Pancreas (tissue), 10 donors: ENCODE measurements at places on chromosomes 5 and 9. TPM values are rescaled to one million over a fixed set of nuclear protein-coding genes. Genes with fewer than 3 reads are reported as not detected.
A peak's percentile ranks its signal among the peaks of the same experiment; 100 is the strongest.

GRCh38 chr9:36935332-36935731 lies 98.7 kb downstream of the PAX5 start:
- H3K4me3 ChIP-seq = no peak overlapping the region
- H3K27ac ChIP-seq = no peak overlapping the region
- H3K4me1 ChIP-seq = no peaks in the 10 kb centered on the region

DNA sequence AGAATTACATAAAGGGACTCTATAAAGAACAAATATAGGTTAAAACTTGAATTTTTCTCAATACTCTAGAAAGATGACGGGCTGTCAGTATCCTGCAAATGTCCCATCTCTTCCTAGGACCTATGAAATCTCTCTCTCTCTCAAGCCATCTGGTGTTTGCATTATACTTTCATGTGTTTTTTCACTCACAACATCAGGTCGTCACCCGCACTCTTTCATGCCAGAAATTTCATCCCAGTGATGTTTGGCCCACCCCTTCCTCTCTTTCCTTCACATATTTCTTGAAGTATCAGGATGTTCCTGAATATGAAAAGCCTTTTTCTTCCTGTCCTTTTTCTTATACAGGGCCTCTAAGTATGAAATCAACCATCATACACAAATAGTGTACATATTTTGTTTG lies 63.3 kb upstream of the GAS1 start:
- no peaks in the 10 kb centered on the region for H3K4me1 ChIP-seq
- no peak for DNase-seq
- H3K27me3 ChIP-seq = no peaks in the 10 kb centered on the region
- H3K27ac ChIP-seq = no peak overlapping the region

The PCDHGC4 gene
- total RNA-seq = 0.72 TPM

DNA sequence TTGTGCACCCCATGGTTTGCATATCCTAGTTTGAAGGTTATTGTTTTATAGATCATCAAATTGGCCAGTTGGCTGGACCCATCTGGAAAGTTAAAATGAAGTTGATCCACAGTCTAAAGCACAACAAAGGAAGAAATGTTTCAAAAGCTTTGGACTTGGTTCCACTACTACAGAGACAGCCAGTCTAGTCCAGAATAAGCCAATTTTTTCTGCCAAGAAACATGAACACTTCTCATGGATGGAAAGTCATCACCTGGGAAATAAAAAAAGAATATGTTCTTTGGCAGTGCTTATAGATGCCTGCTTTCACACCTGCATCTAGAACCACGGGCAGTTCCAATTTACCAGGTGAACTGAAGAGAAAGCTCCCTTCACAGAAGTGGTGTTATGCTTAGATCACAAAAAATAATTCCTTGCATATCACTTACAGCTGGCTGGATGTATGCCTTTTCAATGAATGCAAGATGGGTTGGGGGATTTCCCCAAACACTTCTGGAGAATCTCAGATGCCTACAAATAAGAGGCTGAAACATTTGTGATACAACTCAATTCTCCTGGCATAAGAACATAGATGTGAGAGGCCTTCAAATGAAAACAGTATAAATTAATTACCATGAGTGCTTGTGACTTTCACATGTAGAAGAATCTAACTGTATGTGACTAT lies 26.9 kb downstream of the C9 start:
- H3K4me1 ChIP-seq = no peaks in the 10 kb centered on the region
- H3K4me3 ChIP-seq = no peak overlapping the region
- no peaks in the 10 kb centered on the region for H3K36me3 ChIP-seq
- H3K27ac ChIP-seq = no peak overlapping the region
- no peak for DNase-seq
- no peaks in the 10 kb centered on the region for H3K27me3 ChIP-seq

GRCh38 chr5:8013948-8014710 lies 145.2 kb downstream of the MTRR start:
- no peaks in the 10 kb centered on the region for H3K36me3 ChIP-seq
- H3K27ac ChIP-seq = no peak overlapping the region

- no peaks in the 10 kb centered on the region for H3K27me3 ChIP-seq
- no peak for DNase-seq
- no peak overlapping the region for H3K4me3 ChIP-seq
- H3K4me1 ChIP-seq = no peaks in the 10 kb centered on the region
Measured at GRCh38 chr5:95843733-95844223, 21.3 kb upstream of the GLRX start.

DNA sequence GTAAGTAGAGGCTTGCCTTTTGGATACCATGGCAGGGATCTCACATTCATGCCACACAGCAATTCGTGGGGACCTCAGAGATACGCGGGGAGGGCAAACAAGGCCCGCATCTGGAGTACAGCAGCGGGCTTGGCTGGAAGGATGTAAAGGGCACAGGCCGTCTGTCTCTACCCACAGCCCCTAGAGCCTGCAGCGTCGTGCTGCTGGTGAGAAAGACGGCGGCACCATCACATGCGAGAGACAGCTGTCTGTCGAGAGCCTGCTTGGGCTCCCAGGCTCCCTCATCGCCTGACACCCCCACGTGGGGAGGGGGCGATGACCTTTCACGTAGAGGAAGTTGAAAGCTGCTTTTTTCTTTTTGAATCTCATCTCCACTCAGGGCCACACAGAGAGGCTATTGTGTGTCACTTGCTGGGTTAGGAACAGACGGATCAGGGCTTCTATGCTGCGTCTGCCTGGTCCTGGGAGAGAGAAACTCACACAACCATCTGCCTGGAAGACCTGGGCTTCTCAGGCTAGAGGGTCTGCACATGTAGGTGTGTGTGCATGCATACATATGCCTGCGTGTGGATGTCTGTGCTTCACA lies 134.6 kb upstream of the PPP1R26 start:
- H3K27ac ChIP-seq = no peak overlapping the region
- H3K4me3 ChIP-seq = no peak overlapping the region
- H3K27me3 ChIP-seq = no peaks in the 10 kb centered on the region
- no peak for DNase-seq
- no peaks in the 10 kb centered on the region for H3K4me1 ChIP-seq
- H3K36me3 ChIP-seq = no peaks in the 10 kb centered on the region

GRCh38 chr5:179577286-179577960 lies 27.1 kb downstream of the RUFY1 start:
- H3K36me3 ChIP-seq = no peaks in the 10 kb centered on the region
- no peak overlapping the region for H3K4me3 ChIP-seq
- DNase-seq = peak; percentile 49

- H3K27me3 ChIP-seq = no peaks in the 10 kb centered on the region
- H3K4me3 ChIP-seq = no peak overlapping the region
- peak overlapping the region; percentile 17 for H3K27ac ChIP-seq
- H3K4me1 ChIP-seq = no peaks in the 10 kb centered on the region
- DNase-seq = no peak
- no peaks in the 10 kb centered on the region for H3K36me3 ChIP-seq
Measured at GRCh38 chr5:149632311-149633251, 51.3 kb downstream of the ARHGEF37 start.

The FIBCD1 gene
- not detected for total RNA-seq

The CMBL gene
- 11.8 TPM for total RNA-seq

The PHYHD1 gene
- 48.7 TPM for total RNA-seq

GRCh38 chr9:21392270-21392669 lies 7.1 kb upstream of the IFNA2 start:
- H3K36me3 ChIP-seq = no peaks in the 10 kb centered on the region
- H3K4me3 ChIP-seq = no peak overlapping the region
- no peaks in the 10 kb centered on the region for H3K4me1 ChIP-seq
- no peak overlapping the region for H3K27ac ChIP-seq
- no peaks in the 10 kb centered on the region for H3K27me3 ChIP-seq
- no peak for DNase-seq

The LTC4S gene
- 1.1 TPM for total RNA-seq

GRCh38 chr5:90598293-90598692 lies 39.7 kb downstream of the ADGRV1 start:
- no peak overlapping the region for H3K27ac ChIP-seq
- no peak overlapping the region for H3K4me3 ChIP-seq
- H3K36me3 ChIP-seq = no peaks in the 10 kb centered on the region
- no peaks in the 10 kb centered on the region for H3K4me1 ChIP-seq
- no peaks in the 10 kb centered on the region for H3K27me3 ChIP-seq

- H3K27me3 ChIP-seq = no peaks in the 10 kb centered on the region
- no peak overlapping the region for H3K4me3 ChIP-seq
- DNase-seq = no peak
- H3K27ac ChIP-seq = no peak overlapping the region
Measured at GRCh38 chr5:32343058-32343672, 30.4 kb upstream of the MTMR12 start.

DNA sequence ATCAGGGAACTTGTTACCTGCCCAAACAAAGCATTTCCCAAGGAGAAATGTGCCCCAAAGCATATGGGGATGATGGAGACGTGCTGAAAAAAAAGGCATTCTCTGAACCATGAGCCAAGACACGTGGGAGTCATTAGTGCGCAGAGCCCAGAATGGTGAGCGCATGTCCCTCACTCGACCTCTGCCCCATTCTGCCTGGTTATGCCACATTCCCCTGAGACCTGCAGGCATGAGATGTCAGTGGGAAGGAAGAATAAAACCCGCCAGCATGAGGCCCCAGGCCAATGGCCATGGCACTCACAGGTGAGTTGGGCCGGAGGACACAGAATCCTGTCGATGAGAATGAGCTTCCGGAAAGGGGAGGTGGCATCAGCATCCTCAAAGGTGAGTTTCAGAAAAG lies 228.9 kb downstream of the CDK5RAP2 start:
- no peaks in the 10 kb centered on the region for H3K27me3 ChIP-seq
- no peak for DNase-seq
- no peak overlapping the region for H3K27ac ChIP-seq
- no peaks in the 10 kb centered on the region for H3K36me3 ChIP-seq
- H3K4me1 ChIP-seq = no peaks in the 10 kb centered on the region
- H3K4me3 ChIP-seq = no peak overlapping the region

The LPAR1 gene
- total RNA-seq = 4.8 TPM

DNA sequence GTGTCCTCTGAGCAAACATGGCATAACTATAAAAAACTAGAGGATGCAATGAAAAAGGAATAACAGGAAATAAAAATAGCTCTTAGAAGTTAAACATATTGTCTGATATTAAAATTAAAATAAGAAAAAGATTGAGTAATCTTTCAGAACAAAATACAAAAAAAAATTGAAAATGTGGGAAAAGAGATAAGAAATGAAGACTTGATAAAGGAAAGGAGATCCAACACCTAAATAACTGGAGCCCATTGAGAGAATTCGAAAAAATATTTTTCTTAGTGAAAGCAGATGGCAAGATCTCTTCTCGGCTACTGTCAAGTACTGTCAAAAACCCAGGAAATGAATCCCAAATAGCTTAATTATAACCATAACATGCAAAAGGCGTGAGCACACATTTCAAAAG lies 24.9 kb downstream of the LIFR start:
- H3K27ac ChIP-seq = no peak overlapping the region
- no peak for DNase-seq
- H3K4me1 ChIP-seq = no peaks in the 10 kb centered on the region
- H3K4me3 ChIP-seq = no peak overlapping the region

GRCh38 chr9:16612627-16613026 lies 257.8 kb downstream of the BNC2 start:
- no peaks in the 10 kb centered on the region for H3K27me3 ChIP-seq
- H3K27ac ChIP-seq = no peak overlapping the region
- no peaks in the 10 kb centered on the region for H3K4me1 ChIP-seq
- no peak for DNase-seq
- H3K36me3 ChIP-seq = no peaks in the 10 kb centered on the region
- H3K4me3 ChIP-seq = no peak overlapping the region

DNA sequence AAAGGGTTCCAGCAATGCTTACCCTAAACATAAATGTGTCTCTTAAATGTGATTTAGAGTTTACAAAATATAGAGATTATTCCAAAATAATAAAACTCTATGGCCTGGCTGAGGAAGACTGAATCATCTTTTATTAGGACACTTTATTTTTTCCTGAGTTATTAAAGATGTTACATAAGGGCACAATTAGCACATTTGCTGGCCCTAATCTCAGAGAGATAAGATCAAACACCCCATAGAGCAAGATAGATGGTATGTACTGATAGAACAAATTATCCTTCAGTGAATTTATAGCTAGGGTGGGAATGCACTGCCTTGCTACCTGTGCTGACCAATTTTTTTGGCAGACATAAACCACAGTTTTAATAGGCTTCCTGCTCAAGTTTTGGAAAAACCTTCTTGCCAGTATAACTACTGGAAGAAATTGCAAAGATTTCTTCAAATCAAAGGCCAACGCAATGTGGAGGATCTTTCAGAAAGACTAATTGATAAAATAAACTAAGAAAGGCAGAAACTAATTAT lies 367.1 kb upstream of the MPDZ start:
- DNase-seq = no peak
- H3K4me1 ChIP-seq = no peaks in the 10 kb centered on the region
- no peaks in the 10 kb centered on the region for H3K27me3 ChIP-seq
- no peak overlapping the region for H3K27ac ChIP-seq

The LOX gene
- 14.8 TPM for total RNA-seq

The RETREG1 gene
- total RNA-seq = 15.6 TPM

- H3K4me1 ChIP-seq = no peaks in the 10 kb centered on the region
- no peaks in the 10 kb centered on the region for H3K36me3 ChIP-seq
- H3K27me3 ChIP-seq = no peaks in the 10 kb centered on the region
- no peak overlapping the region for H3K27ac ChIP-seq
- H3K4me3 ChIP-seq = no peak overlapping the region
- no peak for DNase-seq
Measured at GRCh38 chr9:125743682-125744428, 3.3 kb upstream of the PBX3 start.

DNA sequence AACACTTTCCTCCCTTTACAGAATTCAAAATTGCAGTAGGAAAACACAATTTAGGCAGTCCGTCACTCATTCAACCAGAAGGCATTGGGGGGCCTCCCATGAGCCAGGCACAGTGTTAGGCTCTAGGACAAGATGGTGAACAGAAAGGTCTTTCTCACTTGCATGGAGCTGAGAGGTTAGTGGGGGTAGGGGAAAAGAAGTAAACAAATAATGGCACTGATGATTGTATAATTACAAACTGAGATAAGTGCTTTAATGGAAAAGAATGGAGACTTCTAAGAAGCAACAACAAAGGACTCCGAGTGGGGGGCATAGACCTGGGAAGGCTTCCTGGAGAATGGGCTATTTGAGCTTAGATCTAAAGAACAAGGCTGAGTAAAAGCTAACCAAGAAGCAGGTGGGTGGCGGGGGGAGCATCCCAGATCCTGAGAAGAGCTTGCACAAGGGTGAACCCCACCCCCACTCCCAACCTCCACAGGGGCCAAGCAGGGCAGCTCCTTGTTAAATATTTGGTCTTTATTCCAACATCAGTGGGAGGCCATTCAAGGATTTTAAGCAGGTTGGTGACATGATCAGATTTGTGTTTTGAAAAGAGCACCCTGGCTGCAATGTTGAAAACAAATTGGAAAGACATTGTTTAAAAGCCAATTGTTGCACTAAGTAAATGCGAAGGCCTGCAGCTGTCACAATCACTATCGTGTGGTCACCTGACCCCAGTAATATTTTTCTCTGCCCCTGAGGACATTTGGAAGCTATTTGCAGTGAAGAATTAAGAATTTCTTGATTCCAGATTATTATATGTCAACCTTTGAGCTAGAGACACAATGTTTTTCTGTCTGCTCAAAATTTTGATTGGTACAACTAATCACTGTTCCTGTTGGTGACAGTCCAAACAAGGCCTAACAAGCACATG lies 73.9 kb upstream of the EFNA5 start:
- no peak overlapping the region for H3K27ac ChIP-seq
- no peak for DNase-seq
- no peak overlapping the region for H3K4me3 ChIP-seq
- H3K36me3 ChIP-seq = no peaks in the 10 kb centered on the region
- H3K27me3 ChIP-seq = no peaks in the 10 kb centered on the region
